ENCODE measurements at places on chromosomes 2 and 18. TPM values are rescaled to one million over a fixed set of nuclear protein-coding genes. Genes with fewer than 3 reads are reported as not detected.

Gene HDAC4
- total RNA-seq: 57.1 TPM

Gene LDLRAD4
- 28.6 TPM for total RNA-seq

Gene TWIST2
- total RNA-seq: not detected

Gene EFHD1
- total RNA-seq: 0.32 TPM

Gene ELOA2
- not detected for total RNA-seq

Gene IGFBP5
- total RNA-seq: not detected

Gene PID1
- not detected for total RNA-seq

Gene IL36G
- not detected for total RNA-seq

Gene SPR
- total RNA-seq: 0.12 TPM

Gene ROCK1
- 67.3 TPM for total RNA-seq

Gene PPP1R1C
- not detected for total RNA-seq

Gene PRSS56
- total RNA-seq: not detected

Gene CDH2
- total RNA-seq: not detected

Gene ESPNL
- not detected for total RNA-seq

Gene REG3A
- not detected for total RNA-seq

Gene DSG1
- total RNA-seq: not detected

Gene OR6B2
- not detected for total RNA-seq

Gene ANKRD30BL
- total RNA-seq: not detected

Gene FKBP7
- total RNA-seq: 1.4 TPM

Gene ATOH8
- 0.12 TPM for total RNA-seq

Gene CRYGD
- total RNA-seq: not detected

Gene LONRF2
- total RNA-seq: 0.02 TPM

Gene ABCG5
- total RNA-seq: not detected

Gene MEP1B
- total RNA-seq: not detected

Gene NCKAP1
- 0.92 TPM for total RNA-seq

Gene TDRD15
- total RNA-seq: not detected

Gene SLC38A11
- not detected for total RNA-seq

Gene CCDC150
- total RNA-seq: 15.8 TPM

Gene LHCGR
- total RNA-seq: not detected

Gene RMDN2
- 2.9 TPM for total RNA-seq

Gene ATP5F1A
- 349 TPM for total RNA-seq

Gene RGPD4
- total RNA-seq: not detected

Gene ITGA4
- total RNA-seq: 163 TPM

Gene KCNG3
- total RNA-seq: 0.04 TPM

Gene SLC5A7
- total RNA-seq: not detected

Gene PCGF1
- 25.8 TPM for total RNA-seq

Gene VAMP5
- 67.4 TPM for total RNA-seq

Gene NCKAP5
- total RNA-seq: not detected

Gene CXCR1
- 0.99 TPM for total RNA-seq

Gene REG3G
- not detected for total RNA-seq

Gene NAT8
- total RNA-seq: not detected

Gene FOXD4L1
- total RNA-seq: 0.15 TPM

Gene ASTL
- not detected for total RNA-seq

Gene SCN7A
- total RNA-seq: not detected

Gene OTOS
- total RNA-seq: not detected

Gene GPAT2
- 5.3 TPM for total RNA-seq

Gene CHRND
- total RNA-seq: not detected

Gene FBXO36
- total RNA-seq: 1.1 TPM
